ENCODE measurements at places on chromosomes 4 and X.

- DNase-seq = no peak
These were observed 51.7 kb downstream of the TMEM154 start for GRCh38 chr4:152628128-152628527.

- no peak for DNase-seq
These were observed 42.3 kb upstream of the SRPX start for GRCh38 chrX:38262715-38263620.

DNA sequence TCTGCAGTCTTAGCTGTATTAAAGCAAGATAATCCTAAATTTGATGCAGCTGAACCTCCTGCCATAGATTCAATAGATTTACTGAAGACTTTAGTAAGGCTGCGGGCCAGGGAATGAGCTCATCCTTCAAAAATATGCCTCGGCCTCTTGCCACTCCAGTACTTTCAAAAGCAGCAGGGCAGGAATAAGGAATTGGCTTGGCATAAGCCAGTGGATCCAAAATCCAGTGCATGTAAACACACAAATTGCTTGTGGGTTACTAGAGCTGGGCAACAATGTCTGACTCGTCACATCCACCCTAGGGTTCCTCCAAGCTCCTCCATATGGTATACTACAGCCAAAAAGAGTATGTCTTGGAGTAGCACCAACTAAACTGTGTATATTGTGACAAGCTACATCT, 165.0 kb downstream of the AMELX start:
- no peak for DNase-seq

- no peak for DNase-seq
These were observed 77.5 kb downstream of the SLC2A9 start for GRCh38 chr4:9943761-9944160.

DNA sequence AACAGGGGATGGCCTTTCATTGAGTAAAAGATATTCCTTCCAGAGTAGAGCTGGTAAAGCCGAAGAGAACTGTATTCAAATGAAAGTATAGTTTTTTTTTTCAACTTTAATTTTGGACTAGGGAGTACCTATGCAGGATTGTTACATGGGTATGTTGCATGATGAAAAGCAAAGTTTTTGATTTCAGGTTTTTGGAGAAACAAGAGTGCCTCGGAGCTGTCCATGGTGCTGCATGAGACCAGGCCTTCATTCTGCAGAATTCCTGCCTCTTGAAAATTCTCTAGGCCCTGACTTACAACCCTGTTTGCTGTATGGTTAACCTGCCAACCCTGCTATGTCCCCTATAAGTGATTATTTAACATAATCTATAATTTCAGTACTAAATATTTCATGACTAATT, 1065.7 kb upstream of the FTHL17 start:
- DNase-seq = no peak

GRCh38 chr4:152705903-152706302, 26.1 kb upstream of the TMEM154 start:
- no peak for DNase-seq

DNA sequence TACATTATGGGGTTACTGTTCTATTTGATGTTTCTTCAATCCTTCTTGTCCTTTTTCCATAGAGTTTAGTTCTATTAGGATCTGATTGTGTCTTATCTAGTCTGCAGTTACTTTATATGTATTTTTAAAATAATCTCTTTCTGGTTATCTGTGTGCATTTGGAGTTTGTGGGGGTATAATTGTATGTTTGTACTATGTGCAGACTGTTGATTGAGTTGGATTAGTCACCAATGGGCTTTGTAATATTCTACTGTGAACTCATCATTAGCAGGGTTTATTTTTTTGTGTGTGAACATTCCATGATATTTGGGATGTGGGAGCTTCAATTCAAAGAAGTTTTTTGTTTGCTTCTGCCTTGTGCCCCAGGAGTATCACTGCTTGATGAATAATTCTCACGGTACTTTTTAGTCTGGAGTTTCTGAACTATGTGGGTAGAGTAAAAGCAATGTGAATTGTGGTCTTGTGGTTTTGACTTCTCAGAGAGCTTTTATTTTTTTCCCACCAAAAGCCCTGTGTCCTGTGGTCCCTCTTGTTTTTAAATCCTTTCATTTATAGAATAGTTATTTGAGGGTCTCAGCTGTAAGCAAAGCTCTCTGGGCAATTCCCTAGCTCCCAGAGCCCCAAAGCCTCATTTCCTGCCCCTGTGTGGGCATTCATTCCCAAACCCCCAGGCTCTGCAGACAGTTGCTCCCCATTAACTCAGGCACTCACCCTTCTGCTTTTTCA, 127.8 kb downstream of the PHKA2 start:
- no peak for DNase-seq

Measured in GOT3 (cell line).